ENCODE measurements at places on chromosomes 3 and 15.

- DNase-seq, result no peak
These were observed 3.2 kb downstream of the DTWD1 start for GRCh38 chr15:49624056-49624455.

- DNase-seq, result no peak
These were observed 275.4 kb downstream of the ABHD5 start for GRCh38 chr3:43966126-43966525.

DNA sequence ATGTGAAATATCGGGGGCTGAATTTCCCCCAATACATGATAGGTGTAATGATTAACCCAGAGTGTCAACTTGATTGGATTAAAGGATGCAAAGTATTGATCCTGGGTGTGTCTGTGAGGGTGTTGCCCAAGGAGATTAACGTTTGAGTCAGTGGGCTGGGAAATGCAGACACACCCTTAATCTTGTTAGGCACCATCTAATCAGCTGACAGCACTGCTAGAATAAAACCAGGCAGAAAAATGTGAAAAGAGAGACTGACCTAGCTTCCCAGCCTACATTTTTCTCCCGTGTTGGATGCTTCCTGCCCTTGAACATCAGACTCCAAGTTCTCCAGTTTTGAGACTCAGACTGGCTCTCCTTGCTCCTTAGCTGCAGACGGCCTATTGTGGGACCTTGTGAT is 247.8 kb downstream of the OTOL1 start:
- DNase-seq, result no peak

DNA sequence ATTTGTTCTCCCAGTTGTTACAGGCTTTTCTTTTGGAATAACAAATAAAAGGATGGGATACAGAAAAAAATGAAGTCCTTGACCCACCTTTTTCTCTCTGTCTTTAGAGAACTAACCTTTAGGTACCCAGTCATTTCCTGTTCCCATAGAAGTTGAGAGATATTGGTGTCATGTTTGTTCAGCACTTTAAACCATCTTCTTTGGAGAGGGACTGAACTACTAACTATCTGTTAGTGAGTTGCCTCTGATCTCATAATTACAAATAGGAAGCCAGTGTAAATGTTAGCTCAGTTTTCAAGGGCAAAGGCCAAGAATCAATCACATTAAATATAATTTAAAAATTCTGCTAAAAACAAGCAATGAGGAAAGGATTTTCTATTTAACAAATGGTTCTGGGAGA is 72.9 kb upstream of the DCBLD2 start:
- no peak for DNase-seq

DNA sequence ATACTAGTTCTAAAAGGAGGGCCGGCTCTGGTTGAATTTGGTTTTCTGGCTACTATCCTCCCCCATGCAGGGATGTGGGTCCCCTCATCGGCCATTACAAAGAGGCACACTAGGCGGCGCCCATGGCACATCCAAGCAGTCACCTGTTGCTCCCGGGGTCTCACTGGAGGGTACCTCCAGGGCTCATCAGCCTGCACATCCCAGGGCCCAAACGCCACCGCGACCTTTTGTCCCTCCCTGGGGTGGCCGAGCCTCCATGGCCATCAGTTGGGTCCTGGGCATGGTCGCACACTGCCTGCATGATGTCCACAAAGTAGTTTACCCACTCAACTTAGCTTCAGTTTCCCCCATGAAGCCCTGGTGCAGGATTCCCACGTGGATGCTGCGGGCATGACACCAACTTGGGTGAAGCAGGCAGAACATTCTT is 28.3 kb downstream of the IDH3A start:
- DNase-seq, result peak; percentile 2

DNA sequence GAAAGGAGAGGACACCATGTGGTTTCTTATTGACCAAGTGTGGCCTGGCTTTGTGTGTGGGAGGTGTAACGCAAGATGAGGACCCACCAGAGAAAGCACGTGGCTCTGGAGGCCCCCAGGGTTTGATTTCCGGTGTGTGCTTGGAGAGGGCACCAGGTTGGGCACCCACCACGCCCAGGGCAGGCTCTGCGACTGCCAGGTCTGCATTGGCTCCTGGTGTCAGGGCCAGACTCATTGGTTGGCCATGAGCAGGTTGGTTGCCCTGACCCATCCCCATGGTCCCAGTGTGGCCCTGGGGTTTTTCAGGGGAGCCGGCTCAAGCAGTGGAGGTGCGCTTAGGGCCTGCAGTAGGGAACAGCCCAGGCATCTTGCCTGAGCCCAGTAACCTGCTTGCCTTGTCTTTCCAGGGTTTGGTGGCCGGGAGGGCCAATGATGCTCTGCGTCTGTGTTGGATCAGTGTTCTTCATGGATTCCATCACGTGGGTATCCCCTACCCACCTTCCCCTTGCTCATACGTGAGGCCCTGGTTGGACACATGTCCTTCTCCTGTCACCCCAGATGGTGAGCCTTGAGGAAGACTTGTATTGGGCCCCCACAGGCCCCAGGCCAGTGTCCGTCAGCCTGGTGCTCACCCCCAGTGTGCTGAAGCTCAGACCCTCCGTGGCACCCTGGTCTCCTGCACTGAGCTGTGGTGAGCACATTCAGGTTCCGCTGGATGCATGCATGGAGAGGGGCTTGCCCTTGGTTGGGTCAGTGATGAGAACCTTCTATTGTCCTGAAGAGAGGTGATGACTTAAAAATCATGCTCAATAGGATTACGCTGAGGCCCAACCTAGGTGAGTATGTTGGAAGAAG is 193.9 kb downstream of the UBE3A start:
- DNase-seq, result no peak

GRCh38 chr3:54873059-54874010 is 54.5 kb downstream of the LRTM1 start:
- DNase-seq, result no peak

DNA sequence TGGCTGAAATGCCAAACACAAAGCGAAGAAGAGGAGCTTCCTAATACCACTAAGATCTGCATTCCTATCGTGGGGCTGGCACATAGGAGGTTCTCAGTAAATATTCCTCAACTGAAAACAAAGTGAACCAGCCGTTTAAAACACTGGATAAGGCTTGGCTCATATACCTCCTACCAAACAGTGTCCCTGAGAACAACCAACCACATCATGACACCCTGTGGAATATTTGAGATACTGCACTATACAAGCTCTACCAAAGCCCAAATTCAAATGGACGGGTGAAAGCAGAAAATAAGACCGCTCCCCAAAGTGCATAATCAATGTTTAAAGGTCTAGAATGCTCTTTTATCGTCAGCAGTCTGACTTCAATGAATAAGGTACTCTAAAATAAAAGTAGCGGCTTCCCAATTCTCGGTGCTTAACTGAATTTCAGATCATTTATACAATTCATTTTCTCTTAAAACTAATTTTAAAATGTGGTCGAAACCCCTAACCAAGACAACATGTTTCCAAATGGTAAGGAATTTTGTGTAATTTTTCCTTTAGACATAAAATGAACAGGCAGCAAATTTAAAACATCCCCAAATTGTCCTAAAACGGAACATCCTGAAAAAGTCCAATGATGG is 425.8 kb downstream of the ERC2 start:
- DNase-seq, result peak; percentile 38

DNA sequence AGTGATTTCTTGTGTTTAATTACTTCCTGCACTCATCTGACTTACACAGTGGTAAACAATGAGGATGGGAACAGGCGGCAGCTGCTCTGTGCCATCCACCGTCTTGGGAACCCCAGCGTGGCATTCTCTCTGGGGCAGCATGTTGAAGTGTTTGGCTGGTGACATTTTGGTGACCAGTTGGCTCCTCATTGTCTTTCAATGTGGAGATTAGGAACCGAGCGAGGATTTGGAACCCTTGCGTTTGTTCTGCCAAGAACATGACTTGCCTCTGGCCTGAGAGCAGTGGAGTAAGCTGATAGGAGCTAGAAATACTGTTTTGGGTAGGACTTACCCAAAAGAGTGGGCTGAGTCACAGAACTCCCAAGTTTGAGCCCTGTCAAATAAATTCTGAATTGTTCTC is 88.8 kb downstream of the IGF1R start:
- DNase-seq, result no peak

- DNase-seq, result no peak
These were observed 459.9 kb upstream of the TPRG1 start for GRCh38 chr3:188711881-188712247.

DNA sequence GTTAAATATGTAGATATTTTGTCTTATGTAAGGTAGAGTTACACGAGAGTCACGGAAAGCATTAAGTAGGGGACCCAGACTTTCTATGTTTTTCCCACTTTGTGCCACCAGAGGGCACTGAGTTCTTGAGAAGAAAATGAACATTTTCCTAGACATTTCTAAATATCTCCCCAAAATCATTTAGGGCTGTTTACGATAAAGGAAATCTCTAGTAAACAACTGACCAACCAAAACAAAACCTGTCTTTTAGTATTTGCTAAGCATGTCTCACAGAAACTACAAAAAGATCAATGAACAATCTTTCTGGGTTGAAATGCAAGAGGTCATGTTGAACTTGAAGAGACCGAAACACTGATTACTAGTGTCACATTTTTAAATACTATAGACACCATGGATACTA is 16.1 kb downstream of the POU1F1 start:
- DNase-seq, result peak; percentile 38

DNA sequence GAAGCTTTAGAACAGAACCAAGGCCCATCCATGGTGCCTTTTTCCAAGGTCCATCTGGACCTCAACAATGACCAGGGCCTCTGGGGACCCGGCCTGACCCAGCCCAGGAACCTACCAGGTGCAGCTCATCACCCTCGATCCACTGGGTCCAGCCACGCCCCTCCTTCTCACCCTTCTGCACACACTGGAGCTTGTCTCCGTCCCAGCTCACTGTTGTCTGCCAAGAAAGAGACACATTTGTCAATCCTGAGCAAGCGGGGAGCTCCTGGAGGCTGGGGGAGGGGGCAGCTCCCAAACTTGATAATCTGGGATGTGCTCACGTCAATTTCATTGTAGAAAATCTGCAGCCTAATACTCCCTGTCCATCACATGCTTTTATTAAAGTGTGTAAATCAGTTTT is 21.2 kb downstream of the RBP1 start:
- no peak for DNase-seq

DNA sequence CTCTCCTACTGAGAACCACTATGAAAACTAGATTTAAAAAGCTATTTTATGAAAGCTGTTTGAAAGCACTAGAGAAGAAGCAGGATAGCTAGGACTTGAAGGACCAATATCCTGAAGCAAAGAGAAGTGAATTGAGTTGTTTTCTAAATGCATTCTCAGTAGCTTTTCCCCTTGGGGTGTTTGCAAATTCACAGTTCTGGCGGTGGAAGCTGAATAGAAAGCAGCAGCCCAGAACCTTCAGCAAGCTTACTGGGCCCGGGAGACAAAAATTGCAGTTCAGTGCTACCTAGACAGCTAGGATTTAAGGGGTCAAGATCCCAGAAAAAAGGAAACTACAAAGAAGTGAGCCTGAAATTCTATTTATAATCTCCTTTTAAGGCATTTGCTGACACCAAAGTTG is 31.3 kb upstream of the ANP32A start:
- no peak for DNase-seq

- DNase-seq, result no peak
These were observed 108.4 kb downstream of the OXNAD1 start for GRCh38 chr3:16373341-16373946.

- no peak for DNase-seq
These were observed 17.2 kb upstream of the CCR4 start for GRCh38 chr3:32934150-32934742.

DNA sequence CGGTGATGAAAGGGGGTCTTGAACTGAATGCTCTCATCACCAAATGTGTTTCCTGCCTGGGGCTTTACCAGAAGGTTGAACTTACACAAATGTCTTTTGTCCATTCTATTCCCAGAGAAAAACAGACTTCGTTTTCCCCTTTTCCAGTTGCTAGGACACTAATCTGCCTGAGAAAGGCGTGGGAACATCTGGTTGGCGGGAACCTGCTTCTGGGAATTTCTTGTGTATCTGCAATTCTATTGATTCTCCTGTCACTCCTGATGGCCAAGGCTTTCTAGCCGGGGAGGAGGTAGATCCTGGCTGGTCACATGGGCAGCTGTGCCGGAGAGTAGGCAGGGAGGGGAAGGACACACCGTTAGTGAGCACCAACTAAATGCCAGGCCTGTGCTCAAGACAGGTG is 31.1 kb upstream of the CCDC174 start:
- no peak for DNase-seq

DNA sequence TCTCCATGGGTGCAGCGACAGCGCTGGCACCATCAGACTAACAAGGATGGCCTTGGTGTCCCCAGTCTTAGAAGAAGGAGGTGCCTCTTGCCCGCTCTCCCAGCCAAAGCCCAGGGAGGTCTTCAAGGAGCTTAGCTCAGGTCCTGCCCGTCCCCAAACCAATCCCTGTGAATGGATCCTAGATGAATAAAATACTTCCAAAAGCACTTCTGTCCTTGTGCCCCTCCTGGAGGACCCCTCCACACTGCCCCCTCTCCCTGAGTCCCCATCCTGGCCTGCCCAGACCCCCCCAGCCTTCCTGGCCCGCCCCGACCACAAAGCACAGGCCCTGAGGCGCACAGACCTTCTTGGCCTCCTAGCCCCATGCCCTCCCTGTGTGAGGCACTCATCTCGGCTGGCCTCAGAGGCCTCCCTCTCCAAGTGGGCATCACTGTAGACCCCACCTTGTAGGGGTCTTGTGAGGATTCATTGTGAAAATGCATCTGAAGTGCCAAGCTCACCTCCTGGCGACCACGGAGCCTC is 8.4 kb downstream of the SLC28A1 start:
- no peak for DNase-seq

- DNase-seq, result no peak
These were observed 665 bp downstream of the GLB1 start for GRCh38 chr3:33096093-33096868.

DNA sequence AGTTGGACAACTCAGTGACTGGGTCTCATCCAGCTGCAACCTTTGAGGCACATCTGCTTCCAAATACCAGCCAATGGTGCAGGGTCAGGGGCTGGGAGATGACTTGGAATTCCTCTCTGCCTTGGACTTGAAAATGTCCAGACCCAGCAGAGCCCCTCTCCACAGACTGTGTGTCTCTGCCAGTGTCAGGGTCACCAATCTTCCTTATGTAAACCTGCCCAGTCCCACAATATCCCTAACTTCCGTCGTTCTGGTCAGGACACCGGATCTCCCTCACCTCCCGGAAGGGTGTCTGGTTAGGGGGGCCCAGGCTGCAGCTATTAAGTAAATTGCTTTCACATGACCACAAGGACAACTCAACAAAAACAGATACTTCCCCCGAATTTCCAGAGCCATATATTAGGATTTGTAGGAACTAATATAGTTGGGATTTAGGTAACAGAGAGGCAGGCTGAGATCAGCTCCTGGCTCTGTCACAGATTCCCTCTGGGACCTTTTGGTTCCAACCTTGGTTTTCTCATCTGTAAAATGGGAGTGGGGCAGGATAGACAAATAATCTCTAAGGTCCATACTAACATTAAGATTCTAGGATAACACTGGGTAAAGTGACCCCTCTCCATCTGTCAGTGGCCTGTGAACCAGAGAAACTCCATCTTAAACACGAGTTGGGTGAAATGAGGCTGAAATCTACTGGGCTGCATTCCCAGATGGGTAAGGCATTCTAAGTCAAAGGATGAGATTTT is 30.8 kb downstream of the IGDCC3 start:
- no peak for DNase-seq

GRCh38 chr3:99699841-99700240 is 61.4 kb downstream of the COL8A1 start:
- no peak for DNase-seq

GRCh38 chr3:87298111-87298718 is 21.8 kb upstream of the POU1F1 start:
- DNase-seq, result no peak
